ENCODE measurements at places on chromosomes 7 and 10. TPM values are rescaled to one million over a fixed set of nuclear protein-coding genes. Genes with fewer than 3 reads are reported as not detected.

The DBF4 gene
- 32.5 TPM for total RNA-seq

The RBP3 gene
- not detected for total RNA-seq

The BLNK gene
- total RNA-seq: 0.57 TPM

The NEURL1 gene
- total RNA-seq: 0.81 TPM

The MCM10 gene
- 0.08 TPM for total RNA-seq

- H3K4me3 ChIP-seq: no peak overlapping the region
- H3K27me3 ChIP-seq: no peaks in the 10 kb centered on the region
- H3K36me3 ChIP-seq: no peaks in the 10 kb centered on the region
- no peak for DNase-seq
Observed at GRCh38 chr10:84587789-84588188, 259.4 kb downstream of the CCSER2 start.

GRCh38 chr7:151416941-151417315 is 7.1 kb upstream of the WDR86 start:
- H3K4me1 ChIP-seq: no peaks in the 10 kb centered on the region
- H3K27me3 ChIP-seq: no peaks in the 10 kb centered on the region
- H3K4me3 ChIP-seq: no peak overlapping the region
- no peak overlapping the region for H3K27ac ChIP-seq
- H3K36me3 ChIP-seq: no peaks in the 10 kb centered on the region
- DNase-seq: no peak

GRCh38 chr10:88293073-88293472 is 290.0 kb downstream of the RNLS start:
- no peak overlapping the region for H3K27ac ChIP-seq
- DNase-seq: no peak
- no peaks in the 10 kb centered on the region for H3K4me1 ChIP-seq
- no peaks in the 10 kb centered on the region for H3K27me3 ChIP-seq
- no peak overlapping the region for H3K4me3 ChIP-seq

DNA sequence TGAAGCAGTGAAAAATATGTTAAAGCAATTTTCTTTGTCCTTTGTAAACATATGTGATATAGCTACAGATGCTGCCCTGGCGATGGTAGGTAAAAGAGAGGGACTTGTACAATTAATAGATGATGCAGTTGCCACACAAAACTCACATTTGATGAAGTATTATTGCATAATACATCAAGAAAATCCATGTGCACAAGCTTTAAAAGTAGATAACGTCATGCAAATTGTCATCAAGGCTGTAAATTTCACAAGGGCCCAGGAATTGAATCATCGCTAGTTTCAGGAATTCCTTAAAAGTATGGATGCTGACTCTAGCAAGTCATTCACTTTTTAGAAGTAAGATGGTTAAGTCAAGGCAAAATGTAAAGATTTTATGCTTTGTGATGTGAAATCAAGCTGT is 10.0 kb downstream of the CYP3A5 start:
- no peaks in the 10 kb centered on the region for H3K4me1 ChIP-seq
- no peak for DNase-seq
- H3K36me3 ChIP-seq: no peaks in the 10 kb centered on the region
- no peaks in the 10 kb centered on the region for H3K27me3 ChIP-seq
- H3K4me3 ChIP-seq: no peak overlapping the region

DNA sequence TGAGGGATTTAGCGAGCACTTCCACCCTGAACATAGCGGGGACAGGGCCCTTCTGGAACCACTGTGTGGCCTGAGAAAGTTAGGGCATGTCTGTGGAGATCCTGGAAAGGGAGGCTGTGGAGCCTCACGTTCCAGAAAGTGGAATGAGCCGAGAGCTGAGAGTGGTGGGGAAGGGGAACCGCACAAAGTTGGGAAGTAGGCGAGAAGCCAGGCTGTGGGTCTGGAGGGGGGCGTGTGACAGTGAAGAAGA is 10.4 kb upstream of the PAX2 start:
- no peak overlapping the region for H3K27ac ChIP-seq
- no peak for DNase-seq
- peaks cover 19% of the 10 kb centered on the region for H3K4me1 ChIP-seq
- peaks cover 18% of the 10 kb centered on the region for H3K27me3 ChIP-seq
- H3K36me3 ChIP-seq: no peaks in the 10 kb centered on the region

- H3K36me3 ChIP-seq: no peaks in the 10 kb centered on the region
- no peak overlapping the region for H3K27ac ChIP-seq
- no peaks in the 10 kb centered on the region for H3K27me3 ChIP-seq
Observed at GRCh38 chr7:11819271-11819670, 12.7 kb downstream of the THSD7A start.

DNA sequence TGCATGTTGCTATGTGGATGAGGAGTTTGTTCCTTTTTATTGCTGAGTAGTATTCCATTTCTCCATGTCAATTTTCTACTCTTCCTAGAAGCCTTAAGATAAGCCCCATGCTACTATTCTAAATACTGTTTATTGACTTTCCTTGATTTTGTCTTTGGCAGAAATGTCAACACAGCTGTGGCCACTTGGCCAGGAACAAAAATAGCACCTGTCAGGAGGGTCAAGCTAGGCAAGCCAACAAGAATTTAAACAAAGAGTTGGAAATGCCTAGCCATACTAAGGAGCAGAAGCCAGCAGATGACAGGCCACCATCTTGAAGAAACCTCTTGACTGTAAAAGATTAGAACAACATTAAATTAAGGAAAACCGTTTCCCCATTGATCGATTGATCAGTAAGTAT is 34.7 kb downstream of the JAZF1 start:
- no peaks in the 10 kb centered on the region for H3K4me1 ChIP-seq
- no peaks in the 10 kb centered on the region for H3K36me3 ChIP-seq
- no peak overlapping the region for H3K27ac ChIP-seq

DNA sequence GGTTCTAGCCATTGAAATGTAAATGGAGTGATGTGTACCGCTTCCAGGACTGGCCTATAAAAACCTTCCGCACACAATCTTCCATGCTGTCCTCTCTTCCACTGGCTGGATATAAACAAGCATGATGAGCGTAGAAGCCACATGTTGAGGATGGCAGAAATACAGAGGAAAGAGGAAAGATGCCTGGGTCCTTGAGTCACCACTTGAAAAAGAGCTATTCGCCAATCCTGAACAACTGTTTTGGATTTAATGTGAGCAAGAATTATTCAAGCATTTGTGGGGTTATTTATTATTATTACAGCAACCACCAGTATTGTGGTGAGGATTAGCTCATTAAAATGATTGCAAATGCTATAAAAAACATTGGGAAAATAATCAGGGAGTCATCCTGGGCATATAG is 45.8 kb upstream of the PLXNA4 start:
- no peaks in the 10 kb centered on the region for H3K36me3 ChIP-seq
- no peak overlapping the region for H3K27ac ChIP-seq
- DNase-seq: no peak
- no peaks in the 10 kb centered on the region for H3K27me3 ChIP-seq
- no peaks in the 10 kb centered on the region for H3K4me1 ChIP-seq
- no peak overlapping the region for H3K4me3 ChIP-seq

DNA sequence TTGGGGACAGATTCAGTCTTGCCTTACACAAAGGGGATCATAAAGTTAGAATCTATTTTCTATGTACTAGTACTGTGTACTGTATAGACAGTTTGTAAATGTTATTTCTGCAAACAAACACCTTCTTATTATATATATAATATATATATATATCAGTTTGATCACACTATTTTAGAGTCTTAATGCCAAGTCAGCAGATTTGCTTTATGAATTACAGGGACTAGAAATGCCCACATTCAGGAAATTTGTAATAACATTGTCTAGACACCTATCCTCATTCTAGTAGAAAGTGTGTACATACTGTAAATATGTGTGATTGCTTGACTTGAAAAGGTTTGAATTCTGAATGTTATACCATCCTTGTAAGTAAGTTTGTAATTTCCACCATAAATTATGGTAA is 111.2 kb downstream of the NSUN6 start:
- peaks cover 30% of the 10 kb centered on the region for H3K36me3 ChIP-seq
- no peaks in the 10 kb centered on the region for H3K4me1 ChIP-seq
- H3K4me3 ChIP-seq: no peak overlapping the region

- H3K4me3 ChIP-seq: no peak overlapping the region
- no peak for DNase-seq
- H3K27ac ChIP-seq: no peak overlapping the region
- H3K4me1 ChIP-seq: no peaks in the 10 kb centered on the region
Observed at GRCh38 chr10:27889518-27889917, 109.4 kb downstream of the ODAD2 start.

GRCh38 chr10:21811245-21811585 is 192.3 kb downstream of the DNAJC1 start:
- no peaks in the 10 kb centered on the region for H3K4me1 ChIP-seq
- no peaks in the 10 kb centered on the region for H3K27me3 ChIP-seq
- H3K4me3 ChIP-seq: no peak overlapping the region
- DNase-seq: no peak

DNA sequence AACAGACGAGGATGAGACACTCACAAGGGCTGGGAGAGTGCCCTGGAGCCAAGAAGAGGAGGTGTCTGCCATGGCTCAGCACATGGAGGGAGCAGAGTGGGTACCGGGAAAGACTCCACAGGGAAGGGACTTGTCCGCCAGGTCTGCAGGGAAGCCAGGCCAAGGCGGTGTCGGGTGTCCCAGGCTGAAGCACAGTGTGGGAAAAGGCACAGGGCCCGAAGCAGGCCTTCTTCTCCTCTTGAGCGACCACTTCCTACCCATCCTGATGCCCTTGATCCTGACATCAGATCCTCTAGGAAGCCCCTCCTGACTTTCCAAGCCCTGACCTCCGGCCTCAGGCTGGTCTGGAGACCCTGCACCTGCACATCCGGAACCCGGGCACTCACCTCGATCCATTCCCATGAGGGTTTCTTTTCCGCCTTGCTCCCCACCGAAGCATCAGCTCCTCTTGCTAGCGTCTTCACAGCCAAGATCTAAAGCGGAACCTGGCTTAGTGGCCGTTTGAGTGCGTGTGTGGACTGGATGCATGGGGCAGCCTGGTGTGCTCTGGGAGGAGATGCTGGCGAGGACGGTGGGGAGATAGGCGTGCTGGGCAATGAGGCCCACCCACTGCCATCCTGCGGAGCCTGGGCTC is 8.5 kb downstream of the CALML3 start:
- H3K36me3 ChIP-seq: no peaks in the 10 kb centered on the region
- H3K4me3 ChIP-seq: no peak overlapping the region
- H3K4me1 ChIP-seq: no peaks in the 10 kb centered on the region
- no peak for DNase-seq
- H3K27me3 ChIP-seq: no peaks in the 10 kb centered on the region

- H3K4me3 ChIP-seq: no peak overlapping the region
- H3K36me3 ChIP-seq: no peaks in the 10 kb centered on the region
- no peaks in the 10 kb centered on the region for H3K27me3 ChIP-seq
- no peak for DNase-seq
- H3K27ac ChIP-seq: no peak overlapping the region
- H3K4me1 ChIP-seq: no peaks in the 10 kb centered on the region
Observed at GRCh38 chr7:7315851-7316250, 133.5 kb downstream of the C1GALT1 start.

DNA sequence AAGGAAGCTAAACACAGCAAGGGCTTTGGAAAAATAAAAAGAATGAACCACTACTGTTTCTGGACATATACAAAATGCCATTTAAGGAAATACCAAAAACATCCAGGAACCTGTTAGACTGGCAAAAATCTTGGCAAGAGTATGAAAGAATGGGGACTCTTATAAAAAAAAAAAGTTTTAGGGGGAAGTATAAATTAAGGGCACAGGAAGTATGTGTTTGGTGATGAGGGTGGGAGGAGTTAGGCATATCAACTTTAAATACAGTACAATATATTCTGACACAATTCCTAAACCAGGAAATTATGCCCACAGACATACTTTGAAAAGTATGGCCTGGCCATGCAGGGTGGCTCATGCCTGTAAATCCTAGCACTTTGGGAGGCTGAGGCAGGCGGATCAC is 74.2 kb downstream of the WAPL start:
- no peak for DNase-seq
- H3K27me3 ChIP-seq: no peaks in the 10 kb centered on the region
- no peak overlapping the region for H3K27ac ChIP-seq
- H3K4me3 ChIP-seq: no peak overlapping the region
- H3K36me3 ChIP-seq: peaks cover 8% of the 10 kb centered on the region
- H3K4me1 ChIP-seq: no peaks in the 10 kb centered on the region

DNA sequence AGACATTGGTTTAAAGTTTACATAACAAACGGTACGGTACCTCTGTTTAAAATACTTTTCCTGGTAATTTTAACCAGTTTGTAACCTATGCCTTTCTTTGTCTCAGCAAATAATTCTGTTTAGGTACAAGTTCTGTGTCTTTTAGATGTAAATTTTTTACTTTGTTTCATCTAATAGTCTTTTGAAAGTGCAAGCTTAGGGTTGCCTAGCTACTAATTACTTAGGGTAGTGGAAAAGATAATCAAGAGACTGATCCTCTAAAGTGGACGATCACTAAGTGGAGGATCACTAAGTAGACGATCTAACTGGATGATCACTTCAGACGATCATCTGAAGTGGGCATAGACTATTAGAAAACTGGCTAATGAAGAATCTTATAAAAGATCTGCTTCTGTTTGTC is 16.1 kb upstream of the FKBP9 start:
- H3K4me1 ChIP-seq: no peaks in the 10 kb centered on the region
- no peaks in the 10 kb centered on the region for H3K27me3 ChIP-seq
- H3K36me3 ChIP-seq: no peaks in the 10 kb centered on the region
- no peak overlapping the region for H3K4me3 ChIP-seq

DNA sequence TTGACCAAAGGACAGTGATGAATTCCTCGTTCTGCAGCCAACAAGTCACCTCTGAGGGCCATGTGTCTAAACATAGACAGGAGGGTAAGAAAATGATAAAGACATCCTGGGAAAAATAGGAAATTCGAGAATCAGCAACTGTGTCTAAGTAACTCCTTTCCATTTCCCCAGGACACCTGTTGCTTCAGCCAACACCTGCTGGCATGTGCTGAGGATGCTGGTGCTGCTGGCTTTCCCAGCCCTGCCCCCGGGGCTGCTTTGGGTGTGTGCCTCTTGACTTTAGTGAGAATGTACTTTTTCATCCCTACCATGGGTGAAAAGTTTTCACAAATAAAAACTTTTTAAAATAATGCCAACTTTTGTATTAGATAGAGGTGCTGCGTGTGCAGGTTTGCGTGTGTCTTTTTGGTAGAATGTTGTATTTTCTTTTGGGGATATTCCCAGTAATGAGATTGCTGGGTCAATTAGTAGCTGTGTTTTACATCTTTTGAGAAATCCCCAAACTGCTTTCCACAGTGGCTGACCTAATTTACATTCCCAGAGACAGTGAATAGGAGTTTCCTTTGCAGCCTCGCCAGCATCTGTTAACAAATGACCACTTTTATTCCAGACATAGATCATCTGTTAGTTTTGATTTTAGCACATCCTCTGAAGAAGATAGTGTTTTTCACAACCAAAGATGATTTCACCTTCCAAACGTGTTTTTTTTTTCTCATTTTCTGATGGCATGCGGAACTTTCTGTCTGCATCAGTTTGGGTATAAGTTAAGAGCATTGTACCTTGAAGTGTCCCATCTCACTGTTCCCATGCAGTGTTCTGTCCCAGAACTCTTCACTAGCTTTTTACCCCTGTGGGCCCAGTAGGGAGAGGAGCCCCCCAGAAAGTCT is 104.2 kb upstream of the ACBD5 start:
- H3K4me1 ChIP-seq: no peaks in the 10 kb centered on the region
- no peaks in the 10 kb centered on the region for H3K27me3 ChIP-seq
- no peaks in the 10 kb centered on the region for H3K36me3 ChIP-seq
- H3K27ac ChIP-seq: no peak overlapping the region
